ENCODE measurements at places on chromosomes 12 and 14. TPM values are rescaled to one million over a fixed set of nuclear protein-coding genes. Genes with fewer than 3 reads are reported as not detected.

The ESPL1 gene
- total RNA-seq, result 56.5 TPM

- no peaks in the 10 kb centered on the region for H3K4me1 ChIP-seq
- DNase-seq, result no peak
- no peak overlapping the region for H3K27ac ChIP-seq
- H3K27me3 ChIP-seq, result no peaks in the 10 kb centered on the region
- H3K36me3 ChIP-seq, result no peaks in the 10 kb centered on the region
Observed at GRCh38 chr14:86604561-86604960, 1074.6 kb downstream of the FLRT2 start.

The AKT1 gene
- 78.7 TPM for total RNA-seq

The APOF gene
- total RNA-seq, result not detected

DNA sequence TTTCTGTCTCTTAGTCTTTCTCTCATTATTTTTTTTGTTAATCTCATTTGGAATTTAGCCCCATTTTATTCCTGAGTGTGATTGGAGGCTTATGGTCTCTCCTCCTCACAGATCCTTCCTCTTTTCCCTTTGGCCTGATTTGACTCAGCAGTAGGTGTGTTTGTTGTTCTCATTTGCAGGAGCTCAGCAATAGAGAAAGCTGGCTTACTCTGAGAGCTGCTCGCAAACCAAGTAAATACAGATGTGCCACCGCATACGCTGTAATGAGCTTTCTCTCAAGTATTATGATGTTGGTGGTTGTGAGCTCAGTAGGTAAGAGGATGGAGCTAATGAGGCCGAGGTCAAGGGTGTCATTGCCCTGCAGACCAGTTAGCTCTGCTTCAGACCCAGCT lies 206.5 kb downstream of the ETV6 start:
- H3K27me3 ChIP-seq, result no peaks in the 10 kb centered on the region
- H3K36me3 ChIP-seq, result no peaks in the 10 kb centered on the region
- H3K27ac ChIP-seq, result peak overlapping the region; percentile 91
- H3K4me3 ChIP-seq, result no peak overlapping the region

DNA sequence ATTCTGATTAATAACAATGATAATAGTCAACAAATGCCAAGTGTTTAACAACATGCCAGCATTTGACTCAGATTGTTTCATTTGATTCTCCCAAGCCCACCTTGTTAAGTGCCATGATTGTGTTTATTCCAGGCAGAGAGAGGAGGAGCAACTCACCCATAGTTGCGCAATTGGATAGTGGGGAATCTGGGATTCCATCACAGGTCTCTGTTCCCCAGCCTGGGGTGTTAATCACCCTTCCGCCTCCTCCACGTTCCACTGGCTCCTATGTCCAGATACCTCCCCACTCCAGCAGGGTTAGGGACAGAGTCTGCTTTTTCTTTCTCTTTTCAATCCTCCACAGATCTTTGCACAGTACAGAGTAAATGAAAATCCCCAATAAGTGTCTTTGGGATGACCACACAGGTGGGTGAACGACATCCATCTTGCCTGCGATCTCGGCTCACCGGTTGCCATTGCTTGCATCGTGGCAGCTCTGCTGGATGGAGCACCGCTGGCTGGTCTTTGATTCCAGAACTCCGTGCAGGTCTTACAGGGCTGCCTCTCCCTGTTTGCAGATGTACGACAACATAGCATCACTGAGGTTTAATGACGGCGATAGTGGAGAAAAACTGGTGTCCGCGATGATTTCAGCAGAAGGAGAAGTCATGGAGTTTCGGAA lies 78.8 kb downstream of the DNAH10 start:
- H3K27me3 ChIP-seq, result no peaks in the 10 kb centered on the region
- no peaks in the 10 kb centered on the region for H3K4me1 ChIP-seq
- no peak overlapping the region for H3K4me3 ChIP-seq
- no peak for DNase-seq

DNA sequence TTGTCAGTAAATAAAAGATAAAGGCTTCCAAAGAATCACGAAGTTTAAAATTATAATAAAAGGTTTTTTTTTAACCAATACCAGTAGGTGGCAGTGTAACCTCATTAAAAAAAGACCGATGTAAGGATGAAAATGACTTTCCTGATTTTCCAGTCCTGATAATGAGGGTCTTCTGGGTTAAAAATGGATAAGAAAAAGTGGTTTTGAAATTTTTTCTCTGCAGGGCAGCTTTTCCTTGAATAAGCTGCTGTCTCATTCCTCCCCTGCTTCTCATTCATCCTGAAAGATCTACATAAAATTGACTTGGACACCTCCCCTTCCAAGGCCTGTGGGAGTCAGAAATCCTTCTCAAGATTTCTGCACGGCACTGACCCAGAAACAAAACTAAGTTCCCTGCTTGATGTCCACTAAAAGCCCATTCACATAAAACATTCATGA lies 58.9 kb upstream of the FBXO33 start:
- no peak overlapping the region for H3K4me3 ChIP-seq
- no peaks in the 10 kb centered on the region for H3K27me3 ChIP-seq
- peaks cover 13% of the 10 kb centered on the region for H3K4me1 ChIP-seq
- no peak overlapping the region for H3K27ac ChIP-seq

- no peaks in the 10 kb centered on the region for H3K36me3 ChIP-seq
- H3K4me3 ChIP-seq, result no peak overlapping the region
- no peak overlapping the region for H3K27ac ChIP-seq
- no peak for DNase-seq
Observed at GRCh38 chr14:99855271-99855670, 62.1 kb downstream of the EML1 start.

- peaks cover 56% of the 10 kb centered on the region for H3K4me1 ChIP-seq
- H3K27me3 ChIP-seq, result no peaks in the 10 kb centered on the region
- no peak for DNase-seq
- no peak overlapping the region for H3K4me3 ChIP-seq
- H3K36me3 ChIP-seq, result no peaks in the 10 kb centered on the region
Observed at GRCh38 chr12:50569876-50570275, 65.1 kb downstream of the DIP2B start.

DNA sequence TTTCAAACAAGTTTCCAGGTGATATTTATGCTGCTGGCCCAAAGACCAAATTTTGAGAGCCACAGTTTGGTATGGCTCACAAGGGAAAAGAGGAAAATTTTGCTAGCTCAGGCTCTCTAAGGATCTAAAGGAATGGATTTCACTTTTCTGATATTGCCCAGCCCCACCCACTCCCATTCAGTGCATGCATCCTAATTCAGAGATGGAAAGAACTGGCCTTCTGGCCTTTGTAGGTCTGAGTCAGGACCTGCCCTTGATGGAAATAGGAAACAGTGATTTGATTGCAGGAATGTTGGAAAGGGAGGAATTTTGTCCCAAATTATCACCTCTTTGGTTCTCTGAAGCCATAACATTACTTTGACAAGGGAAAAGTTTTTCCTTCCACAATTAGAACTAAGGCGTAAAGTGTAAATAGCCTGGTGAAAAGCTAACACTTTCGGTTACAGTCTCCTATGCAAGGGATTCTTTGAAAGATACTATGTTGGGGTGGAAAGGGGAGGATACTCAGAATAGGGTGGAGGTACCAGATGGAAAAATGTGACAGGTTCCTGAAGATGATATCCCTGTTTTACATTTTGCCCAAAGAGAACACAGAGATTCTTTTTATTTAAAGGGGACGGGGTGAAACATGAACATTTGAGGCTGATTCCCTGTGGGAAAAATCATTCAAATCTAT lies 11.1 kb downstream of the ZNF641 start:
- H3K36me3 ChIP-seq, result no peaks in the 10 kb centered on the region
- no peak overlapping the region for H3K4me3 ChIP-seq
- no peaks in the 10 kb centered on the region for H3K4me1 ChIP-seq
- H3K27ac ChIP-seq, result no peak overlapping the region
- DNase-seq, result no peak
- no peaks in the 10 kb centered on the region for H3K27me3 ChIP-seq

The PSMA6 gene
- total RNA-seq, result 216 TPM

GRCh38 chr12:70252832-70253231 lies 9.6 kb downstream of the CNOT2 start:
- DNase-seq, result no peak
- H3K4me1 ChIP-seq, result peaks cover 59% of the 10 kb centered on the region
- no peaks in the 10 kb centered on the region for H3K27me3 ChIP-seq

DNA sequence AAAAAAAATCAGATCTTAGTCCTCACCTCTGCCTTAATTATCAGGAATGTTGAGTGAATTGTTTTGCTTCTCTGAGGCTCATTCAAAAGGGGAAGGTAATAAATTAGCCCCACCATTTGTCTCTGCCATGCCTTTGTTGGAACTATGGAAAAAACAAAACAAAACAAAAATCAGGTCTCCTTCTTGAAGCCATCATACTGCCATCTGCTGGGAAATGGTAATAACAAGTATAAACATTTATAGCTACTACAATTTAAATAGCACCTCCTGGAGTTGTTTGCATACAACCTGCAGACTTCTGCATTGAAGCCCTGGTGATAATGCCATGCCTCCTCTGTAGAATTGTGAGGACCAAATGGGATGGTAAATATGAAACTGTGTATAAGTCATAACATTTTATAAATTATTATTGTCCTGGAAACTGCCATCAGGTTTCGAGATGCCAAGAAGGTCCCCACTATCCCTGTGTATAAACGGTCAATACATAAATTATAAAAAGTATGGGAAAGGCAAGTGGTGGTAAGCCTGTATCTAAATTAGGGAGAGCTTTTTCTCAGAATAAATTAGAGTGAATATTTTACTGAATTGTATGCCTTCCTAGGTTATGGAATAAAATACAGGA lies 87.2 kb upstream of the FGD4 start:
- H3K27me3 ChIP-seq, result no peaks in the 10 kb centered on the region
- H3K4me1 ChIP-seq, result peaks cover 8% of the 10 kb centered on the region
- H3K4me3 ChIP-seq, result no peak overlapping the region
- H3K27ac ChIP-seq, result peak overlapping the region; percentile 48
- peak; percentile 80 for DNase-seq
- H3K36me3 ChIP-seq, result no peaks in the 10 kb centered on the region

- H3K4me3 ChIP-seq, result no peak overlapping the region
- H3K36me3 ChIP-seq, result no peaks in the 10 kb centered on the region
- no peak for DNase-seq
- no peak overlapping the region for H3K27ac ChIP-seq
Observed at GRCh38 chr14:104435147-104436046, 144.2 kb upstream of the C14orf180 start.

- no peak for DNase-seq
- H3K4me1 ChIP-seq, result no peaks in the 10 kb centered on the region
- no peaks in the 10 kb centered on the region for H3K36me3 ChIP-seq
- H3K27ac ChIP-seq, result no peak overlapping the region
- no peaks in the 10 kb centered on the region for H3K27me3 ChIP-seq
- no peak overlapping the region for H3K4me3 ChIP-seq
Observed at GRCh38 chr14:51954031-51954430, 35.3 kb upstream of the RTRAF start.

DNA sequence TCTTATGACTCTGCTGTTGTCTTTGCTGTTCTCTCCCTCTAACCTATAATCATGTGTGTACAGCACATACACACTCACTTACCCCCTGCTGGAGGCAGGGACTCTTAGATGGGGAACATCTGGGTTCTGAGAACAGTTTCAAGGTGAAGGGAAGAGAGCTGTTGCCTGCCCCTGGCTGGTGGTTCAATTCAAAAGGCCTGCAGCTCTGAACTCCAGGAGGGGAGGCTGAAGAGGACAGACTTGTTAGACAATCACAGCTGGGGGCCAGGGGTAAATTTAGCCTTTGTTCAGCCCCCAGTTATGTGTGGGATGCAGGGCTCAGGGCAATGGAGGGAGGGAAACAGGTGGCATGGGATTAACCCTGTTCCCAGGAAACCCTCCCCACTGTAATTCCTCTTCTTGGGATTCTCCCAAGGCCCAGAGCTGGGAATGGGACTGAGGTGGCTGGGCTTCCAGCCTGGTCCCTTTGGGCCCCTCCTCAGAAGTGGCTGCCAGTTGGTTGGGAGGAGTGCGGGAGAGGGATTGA lies 1.9 kb downstream of the MYL6B start:
- H3K36me3 ChIP-seq, result 0 out of 2 replicates have a peak, but pooled peaks cover 2% of the 10 kb centered on the region
- no peak overlapping the region for H3K4me3 ChIP-seq
- no peak for DNase-seq

DNA sequence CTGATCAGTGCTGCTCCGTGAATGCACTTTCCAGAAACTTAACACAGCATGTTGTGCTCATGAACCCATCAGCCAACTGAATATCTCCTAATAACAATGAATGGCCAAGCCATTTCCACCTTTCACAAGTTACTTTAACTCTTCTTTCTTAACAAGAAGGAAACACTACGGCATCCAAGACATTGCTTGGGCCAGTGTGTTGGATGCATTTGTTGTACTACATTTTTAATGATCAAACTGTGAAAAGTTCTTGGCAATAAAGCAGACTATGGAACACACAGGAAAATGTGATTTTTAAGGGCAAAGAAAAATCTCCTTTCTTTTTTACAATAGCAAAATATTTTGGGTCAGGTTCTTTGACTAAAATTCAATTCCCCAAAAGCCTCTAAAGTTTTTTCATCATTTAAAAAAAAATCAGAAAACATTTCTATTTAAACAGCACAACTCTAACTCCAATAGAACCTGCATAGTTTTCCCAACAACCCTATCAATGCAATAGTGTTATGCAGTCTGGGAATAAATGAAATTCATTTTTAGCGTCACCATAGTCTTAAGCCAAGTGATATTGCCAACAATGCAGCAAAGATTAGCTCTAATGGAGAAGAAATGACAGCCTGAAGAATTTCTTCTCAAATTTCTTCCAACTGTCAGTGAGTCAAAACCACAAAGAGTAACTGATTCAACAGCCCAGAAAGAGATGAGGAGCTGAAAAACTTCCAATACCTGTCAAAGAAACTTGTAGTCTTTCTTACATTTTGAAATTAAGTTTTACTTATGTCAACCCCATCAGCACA lies 50.7 kb upstream of the PTPRR start:
- H3K4me1 ChIP-seq, result no peaks in the 10 kb centered on the region
- H3K27ac ChIP-seq, result no peak overlapping the region
- H3K4me3 ChIP-seq, result no peak overlapping the region
- no peak for DNase-seq
- no peaks in the 10 kb centered on the region for H3K27me3 ChIP-seq

GRCh38 chr12:22333713-22334409 lies 646 bp downstream of the ST8SIA1 start:
- peak overlapping the region; percentile 90 for H3K4me3 ChIP-seq
- H3K4me1 ChIP-seq, result peaks cover 6% of the 10 kb centered on the region
- no peaks in the 10 kb centered on the region for H3K36me3 ChIP-seq
- DNase-seq, result peak; percentile 66

- H3K27me3 ChIP-seq, result no peaks in the 10 kb centered on the region
- no peak overlapping the region for H3K27ac ChIP-seq
- DNase-seq, result no peak
- no peaks in the 10 kb centered on the region for H3K4me1 ChIP-seq
- no peak overlapping the region for H3K4me3 ChIP-seq
- H3K36me3 ChIP-seq, result no peaks in the 10 kb centered on the region
Observed at GRCh38 chr14:93011650-93012325, 88.8 kb downstream of the CHGA start.

GRCh38 chr12:104494137-104494792 lies 37.5 kb downstream of the CHST11 start:
- H3K4me3 ChIP-seq, result no peak overlapping the region
- H3K27me3 ChIP-seq, result no peaks in the 10 kb centered on the region
- no peaks in the 10 kb centered on the region for H3K4me1 ChIP-seq
- H3K27ac ChIP-seq, result no peak overlapping the region
- H3K36me3 ChIP-seq, result no peaks in the 10 kb centered on the region

The MYO1H gene
- not detected for total RNA-seq

- H3K36me3 ChIP-seq, result peaks cover 7% of the 10 kb centered on the region
- H3K27me3 ChIP-seq, result no peaks in the 10 kb centered on the region
- peaks cover 20% of the 10 kb centered on the region for H3K4me1 ChIP-seq
- no peak overlapping the region for H3K4me3 ChIP-seq
Observed at GRCh38 chr12:130826151-130826801, 12.8 kb downstream of the STX2 start.
